ENCODE measurements at places on chromosomes 13 and 19.

GRCh38 chr19:42191855-42192254, 25.6 kb downstream of the DEDD2 start:
- DNase-seq = no peak

DNA sequence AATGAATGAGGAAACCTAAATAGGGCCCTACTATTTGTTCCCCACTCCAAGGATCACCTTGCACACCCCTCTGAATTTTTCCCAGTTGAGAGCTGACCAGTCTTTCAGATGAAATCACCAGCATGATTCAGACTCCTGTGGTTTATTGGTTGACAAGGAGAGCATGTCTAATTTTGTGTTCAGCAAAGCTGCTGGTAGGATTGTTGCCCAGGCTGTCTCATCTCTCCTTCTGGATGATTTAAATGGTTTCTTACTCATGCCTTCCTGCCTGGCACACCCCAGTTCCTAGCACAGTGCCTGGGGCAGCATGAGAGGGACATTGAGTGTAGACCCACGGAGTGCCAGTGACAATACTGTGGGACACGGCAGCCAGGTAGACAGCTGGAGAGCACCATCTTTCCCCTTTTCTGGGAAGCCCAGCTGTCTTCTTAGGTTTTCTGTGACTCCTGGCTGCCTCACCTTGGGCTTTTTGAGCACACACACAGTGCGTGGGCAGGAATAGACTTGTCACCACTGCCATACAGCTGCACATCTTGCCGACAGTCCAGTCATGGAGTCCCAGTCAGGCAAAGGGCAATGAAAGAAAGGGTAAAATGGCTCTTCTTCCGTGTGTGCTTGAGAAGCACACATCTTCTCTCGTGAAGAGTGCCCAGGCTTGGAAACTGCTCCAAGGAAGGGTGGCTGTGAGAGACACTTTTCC, 12.3 kb downstream of the FGF9 start:
- DNase-seq = no peak

GRCh38 chr19:34179066-34179465, 6.8 kb downstream of the LSM14A start:
- DNase-seq = no peak

GRCh38 chr13:108525827-108526226, 103.6 kb upstream of the MYO16 start:
- no peak for DNase-seq

DNA sequence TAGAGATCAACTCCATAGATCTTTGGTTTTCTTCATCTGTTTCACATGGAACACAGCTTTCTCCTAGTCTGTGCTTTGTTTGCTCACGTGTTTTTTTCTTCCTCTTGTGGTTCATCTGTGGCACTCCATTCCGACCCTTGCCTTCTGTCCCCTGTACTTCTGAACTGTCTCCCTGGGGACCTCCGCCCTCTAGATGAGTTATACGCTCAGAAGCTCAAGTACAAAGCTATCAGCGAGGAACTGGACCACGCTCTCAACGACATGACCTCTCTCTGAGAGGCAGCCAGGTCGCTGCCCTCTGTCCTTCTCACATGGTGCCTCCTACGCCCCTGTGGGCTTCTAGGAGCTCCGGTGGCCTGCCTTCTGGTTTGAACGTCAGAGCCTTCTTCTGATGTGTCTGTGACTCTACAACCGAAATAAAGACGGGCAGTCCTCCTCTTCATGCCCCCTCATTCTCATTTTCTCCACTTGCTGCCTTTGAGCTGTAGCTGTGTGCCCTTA, 16.6 kb upstream of the RAB8A start:
- no peak for DNase-seq

GRCh38 chr13:45737571-45738017, 35.5 kb downstream of the CBY2 start:
- DNase-seq = peak; percentile 23

All from HEK293T (cell line).